ENCODE measurements at places on chromosomes 5 and 9. TPM values are rescaled to one million over a fixed set of nuclear protein-coding genes. Genes with fewer than 3 reads are reported as not detected.

The CA9 gene
- polyA plus RNA-seq, result 0.94 TPM

The GFRA3 gene
- polyA plus RNA-seq, result 0.32 TPM

The ADRA1B gene
- 0.08 TPM for polyA plus RNA-seq

The MOB3B gene
- polyA plus RNA-seq, result 2.5 TPM

The SHROOM1 gene
- 5.6 TPM for polyA plus RNA-seq

The ANGPTL2 gene
- 1.9 TPM for polyA plus RNA-seq

The SIT1 gene
- 0.75 TPM for polyA plus RNA-seq

The SLC23A1 gene
- 0.01 TPM for polyA plus RNA-seq

The PRR7 gene
- polyA plus RNA-seq, result 4.9 TPM

The IFNK gene
- polyA plus RNA-seq, result not detected

The RORB gene
- polyA plus RNA-seq, result 0.05 TPM

The C9orf153 gene
- polyA plus RNA-seq, result 0.14 TPM

The PDE6A gene
- 1.5 TPM for polyA plus RNA-seq

The BARX1 gene
- polyA plus RNA-seq, result 4.0 TPM

The RAD50 gene
- 8.5 TPM for polyA plus RNA-seq

The IFNA13 gene
- polyA plus RNA-seq, result not detected
